A549 treated with ZK216348 at 1 μM for 4 hours (cell line): ENCODE measurements at places on chromosomes 5 and 9. TPM values are rescaled to one million over a fixed set of nuclear protein-coding genes. Genes with fewer than 3 reads are reported as not detected.

Gene ENTREP1
- total RNA-seq, result 0.61 to 0.74 TPM (median 0.65 TPM) in 5 replicates

Gene CETN3
- 18.1 to 50.3 TPM (median 24.7 TPM) in 5 replicates for total RNA-seq

Gene SLC6A18
- total RNA-seq, result not detected in 5 replicates

Gene ACTBL2
- 0.09 to 0.12 TPM in 2 of 5 replicates, not detected in the others for total RNA-seq

Gene PCDHA7
- 0.06 to 0.21 TPM (median 0.13 TPM) in 5 replicates for total RNA-seq
